Neural crest cell (in vitro differentiated cells): ENCODE measurements at places on chromosomes 3 and 15.
A peak's percentile ranks its signal among the peaks of the same experiment; 100 is the strongest.

- no peak for DNase-seq
Measured at GRCh38 chr15:52097180-52097579, 15.4 kb downstream of the BCL2L10 start.

DNA sequence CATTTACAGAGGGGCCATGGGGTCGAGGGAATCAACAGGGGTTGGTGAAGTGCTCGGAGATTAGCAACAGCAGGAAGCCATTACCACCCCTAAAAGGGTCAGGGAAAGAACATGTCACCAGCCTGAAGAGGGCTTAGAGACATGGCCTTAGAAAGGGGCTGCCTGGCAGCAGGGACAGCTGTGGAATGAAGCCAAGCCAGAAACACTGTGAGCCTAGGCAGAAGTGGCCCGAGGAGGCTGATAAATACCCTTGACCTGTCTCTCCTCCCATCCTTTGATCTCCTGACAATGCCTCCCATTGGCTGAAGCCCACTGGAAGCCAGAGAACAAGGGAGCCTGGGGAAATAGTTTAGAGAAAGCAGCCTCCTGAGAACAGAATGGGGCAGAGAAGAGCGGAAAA is 31.4 kb downstream of the GPD1L start:
- no peak for DNase-seq

- DNase-seq = no peak
Measured at GRCh38 chr3:12367346-12367745, 78.5 kb downstream of the PPARG start.

DNA sequence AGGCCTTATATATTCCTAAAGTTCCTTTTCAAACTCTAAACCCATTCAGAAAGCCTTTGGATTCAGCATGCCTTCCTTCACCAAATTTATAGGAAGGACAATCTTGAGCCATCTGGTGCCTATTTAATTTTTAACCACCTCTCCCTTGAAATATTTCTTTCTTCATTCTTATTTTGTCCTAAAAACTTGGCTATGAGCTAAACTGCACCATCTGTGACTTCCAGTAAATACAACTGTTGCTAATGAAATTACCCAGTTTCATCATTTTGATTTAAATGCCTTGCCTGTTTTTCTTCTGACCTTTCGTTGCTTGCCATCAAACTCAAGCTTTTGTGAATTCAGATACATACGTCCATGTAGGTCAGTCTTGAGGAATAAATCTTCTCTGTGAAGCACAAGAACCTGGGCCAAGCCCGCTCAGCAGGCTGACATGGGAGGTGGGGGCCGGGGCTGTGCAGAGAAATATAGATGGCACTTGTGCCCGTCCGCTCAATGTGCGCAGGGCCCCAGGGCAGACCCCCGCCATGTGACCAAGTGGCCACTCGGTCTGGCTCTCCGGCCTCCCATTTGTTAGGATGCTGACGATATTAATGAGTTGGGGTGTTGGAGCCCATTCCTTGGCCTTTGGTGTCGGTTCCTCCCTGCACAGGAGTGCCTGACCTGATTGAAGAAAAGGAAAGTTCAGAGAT is 335.9 kb downstream of the VPS13C start:
- DNase-seq = no peak

DNA sequence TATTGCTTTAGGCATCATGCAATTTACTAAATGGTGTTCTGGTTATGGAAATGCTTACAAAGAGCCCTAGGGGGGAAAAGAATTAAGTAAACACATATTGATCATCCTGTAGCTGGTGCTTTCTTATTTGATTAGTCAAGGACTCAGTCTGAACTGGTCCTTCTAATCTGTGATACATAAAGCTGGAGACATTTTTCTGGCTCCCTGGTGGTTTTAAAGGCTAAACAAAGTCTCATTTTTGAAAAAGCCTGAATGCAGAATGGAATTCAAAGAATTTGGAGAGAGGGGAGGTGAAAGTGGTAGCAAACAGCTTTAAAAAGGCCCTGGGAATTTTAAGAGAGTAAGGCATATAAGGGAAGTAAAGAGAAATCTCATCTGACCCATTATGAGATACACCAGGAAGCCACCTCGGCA is 149.7 kb downstream of the RBMS3 start:
- no peak for DNase-seq

DNA sequence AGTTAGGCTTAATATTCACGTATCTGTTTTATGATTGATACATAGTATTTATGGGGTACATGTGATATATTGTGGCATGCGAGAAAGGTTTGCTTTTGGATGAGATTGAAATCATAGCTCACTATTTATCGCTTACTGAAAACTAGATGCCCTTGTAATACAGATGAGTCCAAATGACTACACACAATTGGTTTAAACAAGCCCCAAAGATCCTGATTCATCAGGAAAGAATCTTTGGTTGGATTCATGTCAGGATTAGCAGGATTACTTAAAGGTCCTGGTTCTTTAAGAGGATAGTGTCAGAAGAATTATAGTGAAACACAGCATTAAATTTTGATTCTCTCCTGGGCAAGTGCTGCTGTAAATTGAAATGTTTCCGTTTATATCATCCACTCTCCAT is 18.6 kb upstream of the AADAC start:
- DNase-seq = no peak

DNA sequence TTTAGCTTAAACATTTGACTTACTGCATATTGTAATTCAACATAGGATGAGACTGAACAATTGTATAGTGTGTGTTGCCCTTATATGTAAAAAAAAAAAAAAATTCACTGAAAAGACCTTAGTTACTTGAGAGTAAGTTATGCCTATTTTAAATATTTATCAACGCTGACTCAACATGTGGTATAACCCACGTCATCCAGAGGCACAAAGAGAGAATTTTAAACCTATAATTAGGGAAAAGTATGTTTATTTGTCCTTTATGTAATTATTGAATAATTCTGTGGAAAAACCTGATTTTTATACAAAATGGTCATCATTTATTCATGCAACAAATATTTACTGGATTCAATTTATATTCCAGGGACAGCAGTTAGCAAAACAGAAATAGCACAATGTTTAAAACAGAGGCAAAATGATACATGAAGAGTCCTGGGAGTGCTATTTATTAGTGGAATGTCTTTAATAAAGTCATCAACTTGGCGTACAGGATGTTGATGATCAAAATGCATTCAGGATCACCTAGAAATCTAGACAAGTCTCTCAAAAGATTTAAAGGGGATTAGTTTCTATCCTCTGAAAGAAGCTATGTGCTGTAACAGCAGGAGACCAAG is 223.7 kb downstream of the PCCB start:
- no peak for DNase-seq

- DNase-seq = no peak
Measured at GRCh38 chr3:50164984-50165909, 10.1 kb downstream of the SEMA3F start.

- no peak for DNase-seq
Measured at GRCh38 chr3:17714473-17714872, 28.0 kb downstream of the TBC1D5 start.

GRCh38 chr15:30882849-30883433 is 20.8 kb upstream of the FAN1 start:
- no peak for DNase-seq

DNA sequence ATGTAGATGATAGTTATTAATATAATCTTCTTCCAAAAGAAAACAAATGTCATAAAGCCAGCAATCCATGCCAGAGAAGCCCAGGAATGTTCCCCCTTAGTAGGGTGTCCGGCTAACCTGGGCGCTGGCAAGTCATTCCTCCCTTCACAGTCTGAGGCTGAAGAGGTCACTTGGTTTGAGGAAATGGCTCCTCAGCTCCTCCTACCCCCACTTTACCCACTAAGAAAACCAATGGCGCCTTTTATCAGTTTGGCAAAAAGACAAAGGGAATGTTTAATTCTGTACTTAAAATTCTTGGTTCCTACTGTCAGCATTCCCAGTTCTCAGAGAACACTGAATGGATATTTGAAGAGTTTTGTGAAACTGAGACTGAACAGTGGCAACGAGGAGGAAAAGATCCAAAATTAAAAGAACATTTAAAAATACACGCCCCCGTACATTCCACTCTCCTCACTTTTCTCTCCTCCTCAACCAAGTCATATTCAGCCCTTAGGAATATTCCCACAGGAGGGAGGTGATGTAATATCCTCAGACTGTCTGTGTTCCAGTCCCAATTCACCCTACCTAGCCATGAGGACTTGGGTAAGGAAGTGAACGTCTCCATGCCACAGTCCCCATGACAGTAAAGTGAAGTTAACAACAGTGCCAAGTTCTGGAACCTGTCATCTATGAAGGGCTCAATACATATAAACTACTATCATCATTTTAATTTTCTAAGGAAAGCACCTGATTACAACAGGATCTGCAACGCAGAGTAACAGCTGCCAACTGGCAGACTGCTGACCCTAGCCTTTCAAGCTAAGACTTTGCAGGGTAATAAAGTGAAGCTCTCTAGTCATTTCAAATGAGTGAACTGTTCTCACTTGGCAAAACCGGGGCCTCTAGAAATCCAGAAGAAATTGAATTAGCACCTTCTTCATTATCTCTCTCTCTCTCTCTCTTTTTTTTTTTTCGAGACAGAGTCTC is 234.5 kb upstream of the ICE2 start:
- no peak for DNase-seq

GRCh38 chr3:150798122-150798618 is 35.2 kb upstream of the SIAH2 start:
- DNase-seq = no peak

DNA sequence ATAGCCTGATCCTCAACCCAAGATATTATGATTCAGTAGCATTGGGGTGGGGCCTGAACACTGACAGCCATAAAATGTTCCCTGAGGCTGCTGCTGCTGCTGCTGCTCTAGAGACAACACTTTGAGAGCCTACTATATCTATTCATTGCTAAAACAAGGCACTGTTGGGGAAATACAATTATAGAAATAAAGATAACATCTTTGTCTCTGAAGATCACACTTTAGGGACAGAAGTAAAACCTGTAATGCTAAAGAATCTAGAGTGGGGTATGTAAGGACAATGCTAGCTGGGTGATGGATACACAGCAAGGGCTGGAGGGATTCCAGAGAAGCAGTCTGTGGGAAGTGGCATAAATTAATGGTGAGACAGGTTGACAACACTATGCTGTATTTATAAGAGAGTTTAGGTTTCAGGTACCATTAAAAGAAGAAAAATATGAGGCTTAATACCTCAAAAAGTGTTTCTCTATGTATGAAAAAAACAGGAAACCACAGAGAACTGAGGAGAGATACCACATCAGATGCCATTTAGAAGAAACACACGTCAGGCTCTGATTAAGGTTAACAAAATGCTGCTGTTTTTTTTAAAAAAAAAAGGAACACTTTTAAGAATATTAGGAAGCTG is 115.9 kb downstream of the CBLB start:
- DNase-seq = no peak

DNA sequence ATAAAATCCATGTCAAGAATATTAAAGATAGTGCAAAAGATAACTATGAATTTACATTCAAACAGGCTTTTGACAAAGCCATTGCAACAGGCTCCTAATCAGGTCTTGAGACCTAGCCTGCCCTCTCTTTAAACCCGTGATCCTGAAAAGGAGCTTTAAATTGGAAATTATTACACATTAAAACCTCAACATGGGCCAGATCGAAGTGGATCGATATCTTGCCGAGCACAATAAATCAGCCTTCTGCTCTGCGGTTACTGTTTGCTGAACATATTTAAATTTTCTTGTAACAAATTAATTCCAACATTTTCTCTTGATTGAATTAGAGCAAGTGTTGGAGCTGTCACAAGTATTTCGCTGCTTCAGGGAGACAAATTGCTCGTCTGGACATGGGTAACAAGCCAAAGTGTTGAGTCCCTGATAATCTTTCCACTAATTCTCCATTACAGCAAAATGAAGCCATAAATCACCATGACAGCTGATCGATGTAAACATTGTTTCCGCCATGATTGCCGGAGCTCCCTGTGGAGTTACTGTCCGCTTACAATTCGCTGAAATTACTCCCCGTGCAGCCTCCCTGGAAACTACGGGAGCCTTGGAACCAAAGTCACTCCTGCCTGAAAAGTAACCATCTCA is 47.6 kb downstream of the SHOX2 start:
- peak; percentile 12 for DNase-seq

GRCh38 chr3:172557515-172558220 is 34.4 kb upstream of the TNFSF10 start:
- DNase-seq = no peak

DNA sequence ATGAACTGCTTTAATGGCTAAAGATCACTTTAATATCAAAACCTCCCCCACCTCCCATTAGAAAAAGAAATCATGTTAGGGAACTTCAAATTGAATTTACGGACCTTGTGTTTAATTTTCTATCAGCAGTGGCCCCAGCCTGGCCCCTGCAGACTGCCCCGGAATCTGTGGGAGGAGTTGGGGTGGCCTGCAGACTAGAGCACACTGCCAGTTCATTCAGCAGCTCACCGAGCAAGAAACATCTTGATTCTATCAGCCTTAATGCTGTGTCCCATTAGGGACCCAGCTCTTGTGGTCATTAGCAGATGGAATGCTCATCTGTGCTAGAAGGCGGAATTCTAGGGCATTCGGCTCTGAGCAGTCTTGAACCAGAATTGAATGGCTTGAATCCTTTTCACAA is 54.2 kb downstream of the FLNB start:
- DNase-seq = no peak

GRCh38 chr3:175073219-175073905 is 214.2 kb downstream of the NAALADL2 start:
- no peak for DNase-seq

GRCh38 chr15:67836134-67836455 is 3.8 kb downstream of the RNU6-1 start:
- no peak for DNase-seq

DNA sequence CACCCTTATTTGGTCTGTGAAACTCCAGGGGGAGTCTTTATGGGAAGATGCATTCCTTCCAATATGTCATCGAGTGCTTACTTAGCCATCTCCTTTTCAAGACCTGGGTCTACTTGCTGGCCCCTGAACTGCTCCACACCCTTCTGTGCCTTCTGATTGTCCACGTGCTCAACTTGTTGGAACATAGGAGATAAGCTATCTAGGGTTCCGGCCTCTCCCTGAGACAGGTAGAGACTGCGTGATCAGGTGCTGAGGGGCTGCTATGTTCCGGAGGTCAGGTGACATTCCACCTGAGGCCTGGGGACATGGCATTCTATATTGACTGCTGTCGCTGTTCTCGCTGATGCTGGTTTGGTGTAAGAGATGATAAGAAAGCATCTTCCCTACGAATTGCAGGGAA is 65.6 kb downstream of the ATP1B3 start:
- no peak for DNase-seq

DNA sequence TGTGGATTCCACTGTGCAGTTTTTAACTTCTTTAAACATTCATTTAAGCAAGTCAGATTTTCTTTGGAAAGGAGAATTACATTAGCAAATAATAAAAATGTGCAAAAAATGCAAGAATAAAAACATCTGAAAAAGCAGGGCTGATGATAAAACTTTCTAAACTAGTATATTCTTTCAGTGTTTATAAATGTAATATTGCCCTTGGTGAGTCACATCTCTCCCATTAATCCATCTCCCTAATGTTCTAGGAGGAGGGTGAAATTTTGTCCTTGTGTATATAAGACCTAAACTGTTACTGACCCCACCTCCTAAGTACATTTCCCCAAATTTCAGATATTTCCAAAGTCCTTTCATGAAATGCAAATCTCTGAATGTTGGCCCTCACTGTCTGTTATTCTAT is 28.5 kb upstream of the DCUN1D1 start:
- DNase-seq = no peak
